ENCODE measurements at places on chromosomes 11 and 22. TPM values are rescaled to one million over a fixed set of nuclear protein-coding genes. Genes with fewer than 3 reads are reported as not detected.

The PATE2 gene
- polyA plus RNA-seq: not detected

The TP53AIP1 gene
- polyA plus RNA-seq: 0.05 TPM

The MAPK12 gene
- 15.2 TPM for polyA plus RNA-seq

The OOSP2 gene
- not detected for polyA plus RNA-seq

The SYT7 gene
- 36.2 TPM for polyA plus RNA-seq

The SCGB2A2 gene
- polyA plus RNA-seq: not detected

The TIMP3 gene
- polyA plus RNA-seq: 412 TPM

The ADAMTS15 gene
- 13.7 TPM for polyA plus RNA-seq

The CD3E gene
- polyA plus RNA-seq: 0.50 TPM

The KCNA4 gene
- polyA plus RNA-seq: 0.59 TPM

The MMP10 gene
- not detected for polyA plus RNA-seq

The ANKK1 gene
- polyA plus RNA-seq: 0.14 TPM

The IFITM5 gene
- polyA plus RNA-seq: not detected

The XKR3 gene
- polyA plus RNA-seq: not detected

The NXPE2 gene
- 0.07 TPM for polyA plus RNA-seq

The NLRP10 gene
- not detected for polyA plus RNA-seq

The CASP5 gene
- polyA plus RNA-seq: not detected

The SCN2B gene
- polyA plus RNA-seq: 4.1 TPM

The APOL4 gene
- 3.8 TPM for polyA plus RNA-seq

The C11orf42 gene
- not detected for polyA plus RNA-seq

The IGSF9B gene
- polyA plus RNA-seq: 27.8 TPM

The EMSY gene
- polyA plus RNA-seq: 7.8 TPM
